ENCODE measurements at places on chromosomes 2 and 18. TPM values are rescaled to one million over a fixed set of nuclear protein-coding genes. Genes with fewer than 3 reads are reported as not detected.

Gene ZBTB7C
- 10.8 TPM for total RNA-seq

DNA sequence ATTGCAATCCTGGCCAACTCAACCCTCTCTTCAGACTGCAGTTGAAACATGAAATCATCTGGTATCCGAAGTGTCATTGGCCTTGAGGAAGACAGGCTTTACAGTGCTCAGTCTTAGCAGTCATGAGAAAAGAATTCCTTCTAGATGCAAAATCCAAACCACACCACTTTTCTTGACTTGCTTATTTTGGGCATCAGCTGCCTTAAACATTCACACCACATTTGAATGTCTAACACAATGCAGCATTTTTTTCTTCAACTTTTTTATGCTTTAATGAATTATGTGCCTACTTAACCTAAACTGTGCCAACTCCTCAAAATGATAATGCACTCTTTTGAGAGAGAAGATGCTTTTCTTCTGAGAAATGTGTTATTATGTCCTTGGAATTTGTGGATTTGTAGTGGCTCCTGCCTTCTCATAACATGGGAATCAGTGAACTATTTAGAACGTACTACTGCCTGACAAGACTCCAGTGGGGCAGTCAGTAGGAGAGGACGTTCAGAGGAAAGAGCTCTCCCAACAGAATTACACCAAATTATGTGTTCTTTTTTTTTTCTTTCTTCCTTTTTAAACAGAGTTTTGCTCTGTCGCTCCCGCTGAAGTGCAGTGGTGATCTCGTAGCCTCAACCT is 3.2 kb upstream of the FAM98A start:
- no peak for DNase-seq

Gene CLEC4F
- total RNA-seq = 0.63 TPM

Gene MGAT4A
- total RNA-seq = 9.9 TPM

GRCh38 chr2:166665991-166666940 is 172.2 kb upstream of the SCN7A start:
- DNase-seq = no peak

Gene VRK2
- total RNA-seq = 27.8 TPM

- DNase-seq = no peak
These were observed 68.8 kb downstream of the LDLRAD4 start for GRCh38 chr18:13287372-13287771.

- no peak for DNase-seq
These were observed 24.3 kb downstream of the RHOB start for GRCh38 chr2:20471148-20471547.

Gene AQP4
- total RNA-seq = 0.84 TPM

GRCh38 chr2:151946899-151947812 is 118.9 kb upstream of the ARL5A start:
- no peak for DNase-seq

DNA sequence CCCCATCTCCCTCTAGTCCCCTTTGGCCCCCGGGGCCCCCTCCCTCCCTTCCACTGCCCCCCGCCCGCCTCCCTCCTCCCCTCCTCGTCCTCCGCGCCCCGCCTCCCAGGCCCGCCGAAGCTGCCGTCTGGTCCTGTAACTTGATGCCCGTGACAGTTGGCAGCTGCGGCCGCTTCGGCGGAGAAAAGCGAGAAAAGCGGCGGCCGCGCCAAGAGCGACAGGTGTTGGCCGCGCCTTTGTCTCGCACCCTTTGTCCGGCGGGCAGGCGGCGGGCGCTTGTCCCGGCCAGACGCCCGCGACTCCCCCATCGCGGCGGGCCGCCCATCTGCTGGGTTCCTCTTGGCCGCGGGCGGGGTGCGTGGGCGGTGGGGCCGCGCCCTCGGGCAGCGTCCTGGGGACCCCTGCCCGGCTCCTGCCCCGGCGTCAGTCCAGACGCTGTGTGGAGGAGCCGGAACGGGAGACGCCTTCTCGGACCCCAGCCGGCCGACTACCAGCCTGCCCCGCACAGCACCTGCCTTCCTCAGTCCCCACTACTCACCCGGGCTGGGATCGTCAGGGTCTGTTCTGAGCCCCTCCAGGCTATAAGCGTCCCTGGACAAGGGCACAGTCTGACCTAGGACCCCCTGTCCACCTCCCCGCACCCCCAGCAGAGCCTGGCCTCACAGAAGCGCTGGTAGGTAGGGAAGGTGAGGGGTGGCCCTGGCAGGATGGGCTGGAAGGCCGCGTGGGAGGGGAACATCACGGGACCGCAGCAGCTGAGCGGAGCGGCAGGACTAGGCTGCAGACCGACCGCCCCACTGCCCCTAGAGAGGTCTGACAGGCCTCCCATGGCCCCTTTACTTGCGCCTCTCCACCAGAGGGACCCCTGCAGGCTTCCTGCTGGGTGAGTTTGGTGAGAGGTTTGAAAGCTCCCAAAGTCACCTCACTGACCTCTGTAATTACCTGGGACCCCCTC is 1.2 kb upstream of the HES6 start:
- no peak for DNase-seq

DNA sequence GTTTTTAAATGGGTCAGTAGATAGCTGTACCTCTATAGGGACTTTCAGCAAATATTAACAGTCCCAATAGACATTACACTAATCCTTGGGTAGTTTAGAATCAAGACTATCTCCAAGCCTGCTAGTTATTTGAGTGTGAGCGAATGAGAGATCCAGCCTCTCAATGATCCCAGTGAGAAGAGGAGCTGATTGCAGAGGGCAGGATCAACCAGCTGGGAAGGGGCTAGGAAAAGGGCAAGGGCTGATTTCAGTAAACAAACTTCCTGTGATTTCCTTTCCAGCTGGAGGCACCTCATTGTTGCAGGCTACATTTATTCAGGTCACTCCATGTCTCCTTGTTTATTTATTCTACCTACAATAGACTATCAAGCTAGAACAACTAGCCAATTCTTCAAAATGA is 84.1 kb upstream of the CTNNA2 start:
- no peak for DNase-seq

- no peak for DNase-seq
These were observed 382.6 kb upstream of the ZNF804A start for GRCh38 chr2:184215745-184216144.

DNA sequence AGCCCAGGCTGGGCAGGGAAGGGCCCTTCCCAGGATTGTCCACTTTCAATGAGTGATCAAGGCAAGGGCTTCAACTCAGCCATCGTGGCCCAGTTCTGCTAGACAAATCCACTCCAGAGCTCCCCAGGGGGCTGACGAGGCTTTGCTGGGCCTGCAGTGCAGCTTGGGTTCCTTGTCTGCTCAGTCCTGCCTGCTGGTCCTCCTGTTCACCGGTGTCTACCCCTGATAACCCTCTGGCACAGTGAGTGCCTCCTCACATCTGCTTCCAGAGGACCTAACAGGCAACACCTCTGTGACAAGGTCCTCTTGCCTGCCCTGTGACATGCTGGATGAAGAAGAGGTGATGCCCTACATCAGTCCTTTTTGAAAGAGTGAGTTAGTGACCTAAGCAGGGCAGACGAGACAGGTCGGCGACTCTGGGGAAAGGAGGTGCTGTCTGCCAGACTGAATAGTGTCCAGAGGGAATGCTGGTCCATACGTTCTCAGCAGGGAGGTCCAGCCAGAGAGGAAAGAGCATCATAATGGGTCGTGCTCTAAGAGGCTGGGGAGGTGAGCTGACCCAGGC is 20.9 kb upstream of the KCNF1 start:
- DNase-seq = no peak

GRCh38 chr2:37784071-37784758 is 112.8 kb upstream of the CDC42EP3 start:
- no peak for DNase-seq

DNA sequence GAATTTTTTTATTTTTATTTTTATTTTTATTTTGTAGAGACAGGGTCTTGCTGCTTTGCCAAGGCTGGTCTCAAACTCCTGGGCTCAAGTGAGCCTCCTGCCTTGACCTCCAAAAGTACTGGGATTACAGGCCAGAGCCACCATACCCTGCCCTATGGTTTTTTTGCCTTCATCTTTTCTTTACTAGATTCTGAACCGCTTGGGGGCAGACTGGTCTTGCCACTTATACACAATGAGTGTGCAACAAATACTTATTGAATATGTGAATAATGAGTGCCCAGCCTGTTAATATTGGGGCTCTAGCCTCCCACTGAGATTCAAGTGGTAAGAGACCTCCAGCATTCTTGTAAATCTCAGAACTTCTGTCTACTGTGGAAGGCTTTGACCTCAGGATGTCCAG is 3.9 kb downstream of the NCK2 start:
- no peak for DNase-seq

DNA sequence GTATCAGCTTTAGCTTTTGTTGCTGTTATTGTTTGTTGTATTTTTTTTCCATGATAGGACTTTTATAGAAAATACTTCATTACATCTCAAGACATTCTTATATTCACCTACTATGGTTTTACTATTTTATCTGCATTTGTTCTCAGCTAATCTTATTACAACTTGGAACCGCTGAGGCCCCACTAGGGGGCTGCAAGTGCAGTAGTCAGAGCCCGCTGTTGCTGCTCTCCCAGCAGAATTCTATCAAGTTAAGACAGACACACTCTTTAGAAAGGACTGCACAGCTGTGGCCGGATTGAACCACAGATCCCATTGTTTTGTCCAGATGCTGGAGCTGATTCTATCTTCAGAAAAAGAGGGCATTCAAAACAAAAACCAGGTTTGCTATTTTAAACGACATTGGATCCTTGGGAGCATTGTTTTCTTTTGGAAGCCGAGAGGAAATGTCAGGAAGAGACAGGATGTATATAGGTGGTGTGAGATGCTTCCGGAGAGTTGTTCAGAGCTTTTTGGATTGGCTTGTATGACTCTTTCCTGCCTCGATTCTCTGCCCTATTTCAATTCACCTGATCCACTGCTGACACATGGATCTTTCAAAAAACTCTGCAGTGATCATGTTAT is 105.7 kb upstream of the GAREM1 start:
- no peak for DNase-seq

DNA sequence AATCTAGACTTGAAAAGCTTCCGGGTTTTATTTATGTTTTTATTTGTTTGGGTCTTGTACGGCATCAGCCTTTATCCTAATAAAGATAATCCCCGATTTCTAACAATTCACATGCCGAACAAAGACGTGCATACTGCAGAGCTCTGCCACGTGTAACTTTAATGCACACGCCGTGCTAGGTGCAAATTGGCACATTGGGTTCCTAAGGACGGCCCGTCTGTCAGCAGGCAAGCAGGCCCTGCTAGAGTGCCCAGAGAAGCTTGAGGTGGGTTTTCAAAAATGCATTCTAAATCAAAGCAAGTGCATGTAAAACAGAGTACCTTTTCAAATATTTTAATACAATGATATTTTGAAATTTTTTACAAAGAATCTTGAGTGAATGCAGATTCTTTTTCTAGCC is 806.4 kb upstream of the POU3F3 start:
- no peak for DNase-seq

Gene CCL20
- total RNA-seq = not detected

Gene ANKRD62
- total RNA-seq = not detected

Gene POMC
- 8.3 TPM for total RNA-seq
